ENCODE measurements at places on chromosomes 2 and 18.

- DNase-seq = peak; percentile 8
These were observed 1668.7 kb downstream of the SUCLG1 start for GRCh38 chr2:82790206-82791021.

- no peak for DNase-seq
These were observed 33.4 kb downstream of the ZFP36L2 start for GRCh38 chr2:43192744-43193651.

DNA sequence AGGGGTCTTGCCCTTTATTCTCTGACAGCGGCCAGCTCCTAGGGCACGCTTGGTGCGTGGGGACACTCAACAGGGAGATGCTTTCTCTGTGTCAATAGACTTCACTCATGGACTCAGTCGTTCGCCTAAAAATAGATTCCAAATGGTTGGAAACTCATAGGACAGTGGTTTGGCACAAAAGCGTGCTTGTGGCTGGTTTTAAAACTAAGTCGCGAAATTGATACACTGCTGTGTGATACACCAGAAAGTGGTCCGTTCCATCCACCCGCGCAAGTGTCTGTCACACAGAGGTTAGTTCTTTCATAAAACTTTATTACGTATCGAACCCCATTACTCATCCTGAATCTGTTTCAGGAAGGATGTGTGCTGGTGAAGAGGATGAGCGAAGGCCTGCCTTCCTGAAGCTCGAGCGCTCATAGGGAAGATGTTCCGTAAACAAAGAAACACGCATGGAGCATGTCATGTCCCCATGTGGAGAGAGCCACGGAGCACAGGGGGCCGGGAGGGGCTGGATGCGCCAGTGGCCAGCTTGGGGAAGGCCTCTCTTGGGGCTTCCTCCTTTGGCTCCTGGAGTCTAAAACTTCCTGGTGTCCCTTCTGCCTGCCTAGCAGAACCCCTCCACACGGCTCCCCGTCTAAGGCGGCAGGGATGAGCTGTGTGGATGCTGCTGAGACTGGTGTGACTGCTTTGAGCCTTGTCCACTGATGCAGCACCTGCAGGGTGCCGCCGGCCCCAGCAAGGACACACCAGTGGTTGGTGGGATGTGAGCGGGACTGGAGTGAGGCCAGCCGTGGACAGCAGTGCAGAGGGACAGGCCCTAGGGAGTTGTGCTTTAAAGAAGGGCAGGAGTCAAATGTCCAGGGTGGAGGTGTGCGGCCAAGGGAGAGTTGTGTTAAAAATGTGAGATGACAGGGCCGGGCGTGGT lies 207.2 kb downstream of the GBX2 start:
- no peak for DNase-seq

GRCh38 chr2:46200861-46201605 lies 96.2 kb upstream of the EPAS1 start:
- no peak for DNase-seq

DNA sequence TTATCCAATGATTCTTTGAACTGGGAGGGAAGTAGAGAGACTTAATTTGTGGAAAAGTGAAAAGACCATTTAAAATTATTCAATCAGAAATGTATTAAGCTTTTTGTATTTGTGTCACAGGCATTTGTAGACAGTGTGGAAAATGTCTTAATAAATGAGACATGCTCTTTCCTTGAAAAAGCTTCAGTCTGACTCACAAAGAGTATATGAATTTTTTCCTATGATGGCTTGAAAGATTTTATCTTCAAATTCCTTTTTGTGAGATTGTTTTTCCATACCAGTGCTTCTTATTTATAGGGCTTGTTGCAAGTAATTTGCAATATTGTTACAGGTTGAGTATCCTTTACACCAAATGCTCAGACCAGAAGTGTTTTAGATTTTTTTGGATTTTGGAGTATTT lies 39.5 kb downstream of the STON1 start:
- DNase-seq = no peak

- DNase-seq = no peak
These were observed 6.5 kb upstream of the CYBRD1 start for GRCh38 chr2:171515672-171516298.

DNA sequence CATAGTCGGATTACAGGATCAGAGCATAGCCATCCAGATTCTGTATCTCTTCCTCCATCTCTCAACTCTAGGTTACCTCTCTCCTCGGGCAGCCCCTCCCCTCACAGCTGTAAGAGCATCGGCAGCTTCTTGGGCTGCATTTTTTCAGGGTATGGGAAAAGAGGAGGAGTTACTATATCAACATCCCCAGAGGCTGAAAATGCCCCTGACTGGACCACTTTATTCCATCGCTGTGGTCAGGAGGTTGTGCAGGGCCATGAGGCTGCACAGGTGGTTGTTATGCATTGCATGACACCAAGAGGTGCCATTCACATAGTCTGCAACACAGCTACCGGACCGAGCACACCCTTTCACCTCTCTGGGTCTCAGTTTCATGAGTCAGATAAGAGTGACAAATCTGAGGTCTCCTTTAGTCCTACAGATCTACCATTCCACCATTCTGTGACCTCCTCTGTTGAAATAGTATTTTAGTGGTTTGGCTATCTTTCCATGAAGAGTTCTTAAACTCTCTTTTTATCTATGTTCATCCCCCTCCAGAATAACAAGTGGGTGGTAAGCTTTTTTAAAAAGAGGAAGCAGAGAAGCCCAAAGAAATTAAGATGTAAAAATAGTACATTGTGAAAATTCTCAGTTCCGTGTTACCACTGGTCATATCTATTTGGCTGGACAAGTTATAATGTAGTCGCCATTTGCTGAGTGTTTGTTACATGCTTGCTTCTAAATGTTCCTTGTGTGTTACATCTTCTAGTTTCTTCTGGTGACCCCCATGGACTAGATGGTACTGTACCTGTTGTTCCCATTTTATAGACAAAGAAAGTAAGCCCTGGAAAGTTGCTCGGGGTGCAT lies 56.6 kb upstream of the SLC1A4 start:
- no peak for DNase-seq

GRCh38 chr2:110755491-110756078 lies 23.2 kb downstream of the ACOXL start:
- no peak for DNase-seq

DNA sequence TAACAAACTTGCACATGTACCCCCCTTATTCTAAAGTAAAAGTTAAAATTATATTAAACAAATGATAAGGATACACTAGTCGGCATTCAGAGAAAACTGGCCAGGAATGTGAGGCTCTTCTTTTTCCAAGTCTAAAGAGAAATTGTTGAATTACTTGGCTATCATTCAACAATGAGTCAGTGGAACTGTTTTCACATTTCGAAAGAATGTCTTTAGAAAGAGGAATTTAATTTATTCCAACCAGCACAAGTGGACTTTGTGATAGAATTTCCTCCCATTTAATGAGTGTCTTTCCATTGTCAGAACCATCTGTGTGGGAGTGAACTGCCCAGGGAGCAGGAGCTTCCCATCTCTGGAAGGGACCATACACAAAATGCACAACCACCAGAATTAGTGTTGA lies 792.2 kb downstream of the EPHA4 start:
- DNase-seq = peak; percentile 74

- no peak for DNase-seq
These were observed 601.2 kb downstream of the LRP1B start for GRCh38 chr2:141529659-141530058.

- DNase-seq = no peak
These were observed 250.1 kb upstream of the DPP10 start for GRCh38 chr2:114192362-114192761.

DNA sequence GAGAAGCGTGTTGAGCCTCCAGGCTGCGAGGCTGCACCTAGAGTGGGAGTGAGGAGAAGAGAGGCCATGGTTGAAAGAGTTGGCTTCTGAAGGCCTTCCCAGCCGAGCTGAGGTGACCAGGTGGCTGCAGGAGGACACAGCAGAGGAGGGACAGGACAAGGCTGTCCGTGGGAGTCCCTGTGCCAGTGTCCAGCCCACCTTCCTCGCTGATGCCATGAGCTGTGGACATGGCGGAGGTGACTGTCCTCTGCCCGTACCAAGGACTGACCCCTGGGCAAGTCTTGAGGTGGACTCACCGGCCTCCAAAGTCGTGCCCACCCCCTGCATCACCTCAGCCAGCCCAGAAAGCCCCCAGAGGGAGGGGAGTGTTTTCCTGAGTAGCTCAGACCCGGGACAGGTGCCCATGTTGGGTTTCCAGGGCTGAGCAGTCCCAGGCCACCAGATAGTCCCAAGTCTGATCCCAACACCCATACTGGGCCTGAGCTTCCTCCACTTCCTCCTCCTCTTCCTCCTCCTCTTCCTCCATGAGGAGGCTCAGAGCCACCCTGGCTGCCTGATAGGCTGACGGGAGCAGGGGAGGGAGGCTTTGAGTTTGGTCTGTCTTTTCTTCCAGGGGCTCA lies 43.0 kb upstream of the FOSL2 start:
- DNase-seq = no peak

DNA sequence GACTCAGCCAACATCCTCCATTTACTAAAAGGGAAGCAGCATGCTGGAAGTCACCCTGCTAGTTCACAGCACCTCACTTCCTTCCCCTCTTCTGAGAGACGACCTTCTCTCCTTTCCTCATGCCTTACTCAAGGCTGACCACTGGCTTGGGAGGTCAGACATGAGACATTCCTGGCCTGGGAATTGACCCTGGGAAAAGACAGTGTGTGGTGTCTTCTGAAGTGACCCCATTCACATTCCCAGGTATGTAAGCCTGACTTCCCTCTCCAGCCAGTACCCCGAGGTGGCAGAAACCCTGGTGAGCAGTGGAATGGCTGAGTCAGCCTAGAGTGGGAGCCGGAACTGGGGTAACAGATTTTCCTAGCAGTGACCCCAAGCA lies 92.4 kb downstream of the PLB1 start:
- DNase-seq = no peak

DNA sequence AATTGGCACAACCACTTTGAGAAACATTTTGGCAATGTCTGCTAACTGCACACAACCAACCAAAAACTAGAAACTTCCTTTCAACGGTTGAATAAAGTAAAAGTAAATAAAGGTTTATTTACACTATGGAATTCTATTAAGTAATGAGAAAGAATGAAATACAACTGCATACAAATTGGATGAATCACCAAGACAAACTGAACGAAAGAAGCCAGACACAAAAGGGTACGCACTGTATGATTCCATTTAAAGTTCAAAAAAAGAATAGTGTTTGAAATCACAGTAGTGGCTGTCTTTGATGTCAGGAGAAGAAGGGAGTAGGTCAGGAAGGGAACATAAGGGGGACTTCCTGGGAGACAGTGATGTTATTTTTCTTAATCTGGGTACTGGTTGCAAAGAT lies 46.5 kb upstream of the SULT1C3 start:
- DNase-seq = no peak

DNA sequence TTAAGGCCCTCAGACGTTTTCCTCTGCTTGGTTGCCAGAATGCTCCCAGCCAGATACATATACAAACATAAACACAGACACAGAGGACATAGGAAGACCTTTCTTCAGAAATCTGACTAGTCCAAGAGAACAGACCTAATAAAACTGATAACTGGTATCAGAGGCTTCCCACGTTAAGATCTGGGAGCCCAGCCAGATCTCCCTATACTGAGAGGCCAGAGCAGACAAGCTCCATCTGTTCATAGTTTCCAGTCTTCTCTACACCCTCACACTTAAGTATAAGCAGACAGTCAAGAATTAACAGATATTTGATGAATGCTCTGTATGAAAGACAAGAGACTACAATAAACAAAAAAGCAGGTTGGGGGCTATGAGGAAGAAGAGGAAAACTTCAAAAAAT lies 240.5 kb upstream of the CHAC2 start:
- no peak for DNase-seq

- DNase-seq = no peak
These were observed 187.2 kb upstream of the FANCL start for GRCh38 chr2:58428096-58429013.

GRCh38 chr2:127646487-127647241 lies 711 bp downstream of the GPR17 start:
- no peak for DNase-seq

DNA sequence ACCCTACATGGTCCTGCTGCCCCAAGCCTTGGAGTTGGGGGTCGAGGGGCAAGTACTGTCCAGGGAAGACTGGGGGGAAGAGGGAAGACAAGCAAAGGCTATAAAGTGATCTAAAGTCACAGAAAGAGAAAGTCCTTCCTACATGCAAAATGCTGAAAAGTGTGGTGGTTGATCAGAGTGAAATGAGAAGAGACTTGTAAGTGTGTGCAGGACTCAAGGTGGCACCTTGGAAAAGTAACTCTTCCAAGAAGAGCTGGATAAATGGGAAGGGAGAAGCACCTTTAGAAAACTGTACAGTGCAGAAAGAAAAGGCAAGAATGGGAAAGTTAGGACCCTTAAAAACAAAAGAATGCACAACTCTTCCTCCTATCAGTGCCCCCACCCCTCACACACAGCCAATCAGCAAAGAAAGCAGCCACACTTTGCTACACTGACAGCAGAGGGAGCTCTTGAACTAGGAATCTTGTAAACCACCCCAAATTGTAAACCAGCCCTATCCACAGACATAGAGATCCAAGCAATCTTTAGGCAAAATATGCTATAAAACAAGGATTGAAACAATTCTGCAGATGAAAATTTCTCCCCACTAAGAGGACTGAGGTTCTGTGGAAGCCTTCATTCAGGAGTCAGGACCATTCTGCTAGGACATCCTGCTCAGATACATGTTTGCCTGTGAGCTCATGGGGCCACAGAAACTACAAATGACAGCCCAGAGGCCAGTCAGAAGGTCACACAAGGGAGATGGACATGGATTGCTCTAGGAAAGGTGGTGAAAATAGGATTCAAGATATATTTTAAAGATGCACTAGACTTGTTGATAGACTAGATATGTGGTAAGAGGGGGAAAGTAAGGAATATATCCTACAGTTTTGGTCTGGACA lies 146.4 kb downstream of the FTCDNL1 start:
- no peak for DNase-seq

DNA sequence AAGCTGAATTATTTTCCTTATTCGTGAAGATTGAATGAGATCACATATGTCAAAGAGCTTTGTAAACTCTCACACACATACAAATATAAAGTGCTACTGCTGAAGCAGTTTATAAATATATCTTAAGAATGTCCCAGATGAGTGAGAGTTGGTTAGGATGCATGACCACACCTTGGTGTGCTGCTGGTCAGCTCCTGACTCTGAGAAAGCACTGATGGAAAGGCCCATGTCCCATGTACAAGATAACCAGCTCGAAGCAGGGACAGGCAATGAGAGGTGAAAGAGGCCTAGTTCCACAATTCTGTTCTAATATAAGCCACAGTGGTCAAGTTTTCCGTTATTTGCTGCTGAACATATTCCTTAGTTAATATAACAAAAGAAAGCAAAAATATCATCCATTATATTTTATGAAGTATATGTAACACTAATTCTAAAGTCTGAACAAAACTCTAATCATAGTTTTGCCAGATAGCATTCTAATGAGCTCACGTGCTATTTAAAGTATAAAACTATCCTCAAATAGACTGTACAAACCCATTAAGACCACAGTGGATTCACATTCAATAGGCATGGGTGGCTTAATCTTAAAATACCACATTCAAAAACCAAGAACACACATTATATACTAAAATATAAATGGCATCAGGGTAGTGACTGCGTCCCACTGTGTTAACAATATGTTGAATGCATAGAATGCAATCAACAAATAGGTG lies 49.1 kb downstream of the CHMP3 start:
- no peak for DNase-seq

GRCh38 chr18:73975266-73975665 lies 172.4 kb downstream of the FBXO15 start:
- no peak for DNase-seq

- no peak for DNase-seq
These were observed 403.9 kb upstream of the CYRIA start for GRCh38 chr2:17069564-17069963.
